ENCODE measurements at places on chromosomes 5 and 9. TPM values are rescaled to one million over a fixed set of nuclear protein-coding genes. Genes with fewer than 3 reads are reported as not detected.

The OR1Q1 gene
- not detected for total RNA-seq

The ADRB2 gene
- total RNA-seq, result 1.2 TPM

The LECT2 gene
- not detected for total RNA-seq

The DDX4 gene
- not detected for total RNA-seq

The NOP16 gene
- total RNA-seq, result 30.9 TPM

The SLC25A2 gene
- total RNA-seq, result not detected

The FGF10 gene
- not detected for total RNA-seq

The SLC38A9 gene
- 17.9 TPM for total RNA-seq

- DNase-seq, result peak; percentile 77
Observed at GRCh38 chr9:115013998-115014397, 83.6 kb upstream of the TNFSF8 start.

DNA sequence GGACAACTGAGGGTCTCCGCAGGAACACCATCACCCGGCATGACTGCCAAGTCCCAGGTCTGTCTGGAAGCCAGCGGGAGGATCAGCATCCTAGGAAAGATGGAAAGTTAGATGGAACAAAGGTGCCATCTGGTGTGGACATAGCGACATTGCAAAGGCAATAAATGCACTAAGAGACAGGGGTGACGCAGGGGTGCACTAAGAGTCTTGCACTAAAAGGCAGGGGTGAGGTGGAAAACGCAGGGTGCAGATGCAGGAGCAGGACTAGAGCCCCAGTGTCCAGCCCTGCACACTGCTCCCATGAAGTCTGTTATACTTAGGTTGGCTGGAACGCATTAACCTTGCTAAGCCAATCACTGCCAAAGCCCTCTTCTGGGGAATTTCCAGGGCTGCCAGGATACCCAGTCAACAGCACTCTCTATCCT, 15.5 kb downstream of the ATOX1 start:
- peak; percentile 61 for DNase-seq

GRCh38 chr5:135322271-135322670, 76.8 kb downstream of the MACROH2A1 start:
- DNase-seq, result no peak

DNA sequence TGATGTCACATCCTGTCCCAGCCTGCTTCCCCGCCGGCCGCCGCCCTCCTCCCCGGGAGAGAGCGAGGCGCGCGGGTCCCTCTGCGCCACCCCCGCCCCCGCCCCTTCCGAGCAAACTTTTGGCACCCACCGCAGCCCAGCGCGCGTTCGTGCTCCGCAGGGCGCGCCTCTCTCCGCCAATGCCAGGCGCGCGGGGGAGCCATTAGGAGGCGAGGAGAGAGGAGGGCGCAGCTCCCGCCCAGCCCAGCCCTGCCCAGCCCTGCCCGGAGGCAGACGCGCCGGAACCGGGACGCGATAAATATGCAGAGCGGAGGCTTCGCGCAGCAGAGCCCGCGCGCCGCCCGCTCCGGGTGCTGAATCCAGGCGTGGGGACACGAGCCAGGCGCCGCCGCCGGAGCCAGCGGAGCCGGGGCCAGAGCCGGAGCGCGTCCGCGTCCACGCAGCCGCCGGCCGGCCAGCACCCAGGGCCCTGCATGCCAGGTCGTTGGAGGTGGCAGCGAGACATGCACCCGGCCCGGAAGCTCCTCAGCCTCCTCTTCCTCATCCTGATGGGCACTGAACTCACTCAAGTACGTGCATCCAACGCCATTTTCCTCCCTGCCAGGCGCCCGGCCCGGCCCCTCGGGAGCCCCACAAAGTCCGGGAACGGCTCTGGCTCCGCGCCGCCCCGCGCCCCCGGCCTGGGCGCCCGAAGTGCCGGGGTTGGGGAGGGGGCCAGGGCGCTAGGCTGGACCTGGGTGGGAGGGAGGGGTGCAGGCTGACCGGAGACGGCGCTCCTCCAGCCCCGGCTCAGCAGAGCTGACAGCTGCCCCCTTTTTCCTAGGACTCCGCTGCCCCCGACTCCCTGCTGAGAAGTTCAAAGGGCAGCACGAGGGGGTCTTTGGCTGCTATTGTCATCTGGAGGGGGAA, 12.0 kb upstream of the OLFM1 start:
- peak; percentile 71 for DNase-seq

DNA sequence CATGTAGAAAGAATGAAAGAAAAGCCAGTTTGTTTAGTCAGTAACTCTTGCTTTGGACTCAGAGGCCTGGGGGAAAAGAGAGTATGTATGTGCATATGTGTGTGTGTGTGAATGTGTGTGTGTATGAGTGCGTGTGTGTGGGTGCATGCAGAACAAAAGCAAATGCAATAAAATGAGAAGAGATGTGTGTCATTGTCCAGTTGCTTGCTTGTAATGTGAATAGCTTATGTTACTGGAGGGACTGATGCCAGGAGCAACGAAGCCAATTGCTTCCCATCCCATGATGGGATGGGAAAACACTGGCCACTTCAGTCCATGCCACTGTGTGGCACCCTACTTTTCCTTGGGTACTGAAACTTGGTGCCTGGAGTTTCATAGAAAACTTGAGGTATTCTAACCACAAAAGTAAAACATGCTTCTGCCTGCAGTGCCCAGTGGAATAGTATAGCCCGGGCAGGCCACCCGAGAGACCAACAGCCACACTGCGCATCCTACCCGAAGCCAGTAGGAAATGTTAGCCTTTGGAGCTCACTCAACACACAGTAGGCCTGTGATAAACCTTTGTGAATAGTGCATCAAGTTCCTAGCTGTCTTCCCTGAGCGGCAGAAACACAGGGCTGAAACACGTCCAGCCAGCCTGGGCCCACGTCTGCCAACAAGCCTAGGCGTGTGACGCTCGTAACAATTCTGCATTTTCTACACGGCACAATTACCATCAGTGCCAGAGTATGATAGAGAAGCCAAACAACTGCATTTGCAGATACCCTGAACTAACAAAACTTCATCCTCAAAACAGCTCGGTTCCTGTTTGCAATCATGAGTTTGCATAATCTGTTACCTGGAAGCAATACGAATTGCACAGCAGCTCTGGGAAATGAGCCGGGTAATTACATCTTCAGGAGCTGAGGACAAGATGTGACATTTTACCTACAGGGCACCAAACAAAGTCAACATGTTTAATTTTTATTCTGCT, 198.1 kb downstream of the SYK start:
- DNase-seq, result no peak

- no peak for DNase-seq
Observed at GRCh38 chr9:91756510-91756780, 193.6 kb downstream of the ROR2 start.

DNA sequence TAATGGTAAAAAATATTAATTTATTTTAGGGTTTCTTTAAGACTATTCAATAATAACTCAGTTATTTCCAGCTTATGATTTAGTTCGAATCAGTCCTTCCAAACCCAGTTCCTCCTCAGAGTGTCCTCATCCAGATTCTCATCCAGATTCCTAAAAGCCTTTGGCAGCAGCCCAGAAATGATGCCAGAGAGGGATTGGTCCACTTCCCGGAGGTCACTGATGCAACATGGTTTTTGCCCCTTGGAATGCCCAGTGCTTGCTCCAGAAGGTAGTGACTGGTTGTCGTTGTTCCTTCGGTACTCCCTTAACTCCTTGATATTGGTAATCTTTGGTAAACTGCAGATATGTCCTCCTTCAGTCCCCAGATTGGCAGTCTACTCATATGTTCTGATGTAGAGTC, 493.1 kb upstream of the DMAC1 start:
- no peak for DNase-seq

GRCh38 chr5:138389332-138389731, 36.8 kb downstream of the KDM3B start:
- DNase-seq, result no peak

DNA sequence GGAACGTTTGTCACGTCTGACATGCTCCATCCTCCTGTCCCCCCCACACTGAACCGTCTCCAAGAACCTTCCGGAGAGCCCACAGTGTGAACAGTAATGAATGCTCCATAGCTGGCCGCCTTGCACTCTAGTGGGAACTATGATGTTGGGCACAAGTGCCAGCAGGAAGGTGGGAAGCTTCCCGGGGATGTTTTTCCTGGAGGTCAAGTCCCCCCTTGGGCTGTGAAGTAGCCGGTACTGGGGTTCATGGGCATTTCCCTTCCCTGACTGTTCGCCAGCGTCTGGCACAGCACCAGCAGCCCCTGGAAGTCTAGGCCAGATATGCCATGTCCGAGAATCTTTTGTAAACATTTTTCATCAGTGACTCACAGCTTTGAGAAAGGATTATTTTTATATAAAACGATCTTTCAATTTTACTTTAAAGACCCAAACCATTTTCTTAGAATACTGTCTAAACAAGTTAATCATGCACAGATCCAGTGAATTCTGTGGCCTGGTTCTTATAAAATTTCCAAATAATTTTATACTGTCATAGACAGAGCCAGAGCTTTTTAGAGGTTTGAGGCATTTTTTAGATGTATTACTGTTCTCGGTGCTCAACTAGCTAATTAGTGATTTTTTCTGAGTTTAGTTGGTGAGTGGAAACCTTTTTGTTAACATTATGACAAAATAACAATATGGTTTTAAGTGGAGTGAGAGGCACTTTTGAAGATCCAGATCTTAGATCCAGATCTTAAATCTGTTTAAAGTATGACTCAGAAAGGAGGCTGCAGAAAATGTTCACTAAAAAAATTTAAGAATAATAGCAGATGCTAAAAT, 11.6 kb downstream of the ABL1 start:
- DNase-seq, result peak; percentile 72

GRCh38 chr5:95794070-95794516, 28.4 kb downstream of the GLRX start:
- no peak for DNase-seq

- DNase-seq, result no peak
Observed at GRCh38 chr5:123090661-123091297, 1.7 kb downstream of the PRDM6 start.
